Endothelial cell of umbilical vein (primary cell): ENCODE measurements at places on chromosomes 11 and 22. TPM values are rescaled to one million over a fixed set of nuclear protein-coding genes. Genes with fewer than 3 reads are reported as not detected.
A peak's percentile ranks its signal among the peaks of the same experiment; 100 is the strongest.

- H3K36me3 ChIP-seq, result no peaks in the 10 kb centered on the region
- no peak overlapping the region for H3K27ac ChIP-seq
- no peaks in the 10 kb centered on the region for H3K4me1 ChIP-seq
Measured at GRCh38 chr22:23419931-23420330, 160.2 kb downstream of the IGLL1 start.

DNA sequence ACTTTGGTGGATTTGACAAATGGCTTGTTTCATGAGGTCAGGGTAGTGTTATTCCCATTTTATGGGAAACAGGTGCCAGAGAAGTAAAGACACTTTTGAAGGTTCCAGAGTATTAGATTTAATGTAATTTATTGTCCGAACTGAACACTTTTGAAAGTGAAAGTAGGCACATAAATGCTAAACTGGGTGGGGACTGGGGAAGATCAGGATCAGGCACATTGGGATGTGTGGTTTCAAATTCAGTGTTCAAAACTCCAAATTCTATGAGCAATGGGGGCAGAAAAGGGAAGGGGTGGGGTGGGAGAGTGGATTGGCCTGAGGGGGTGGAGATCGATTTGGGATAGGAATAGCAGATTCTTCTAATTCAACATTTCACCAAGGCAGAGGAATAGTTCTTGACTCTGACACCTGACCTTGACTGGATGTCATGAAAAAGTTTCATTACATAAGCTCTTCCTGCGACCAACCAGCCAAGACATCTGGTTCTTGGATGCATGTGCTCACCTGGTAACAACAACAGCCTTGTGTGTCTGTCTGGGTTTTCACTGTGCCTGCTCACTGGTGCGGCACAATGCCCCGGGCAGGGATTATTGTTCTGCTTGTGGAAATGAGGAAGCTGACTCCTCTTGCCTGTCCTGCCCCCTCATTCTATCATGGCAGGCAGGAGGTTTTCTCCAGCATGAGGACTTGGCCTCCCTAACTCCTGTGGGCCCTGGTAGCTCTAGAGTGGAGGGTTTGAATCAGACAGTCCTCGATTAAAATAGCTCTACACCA is 10.8 kb downstream of the PPFIBP2 start:
- no peaks in the 10 kb centered on the region for H3K4me1 ChIP-seq
- no peaks in the 10 kb centered on the region for H3K36me3 ChIP-seq
- no peak overlapping the region for H3K4me3 ChIP-seq
- no peaks in the 10 kb centered on the region for H3K27me3 ChIP-seq
- no peak overlapping the region for H3K27ac ChIP-seq
- no peak for DNase-seq

GRCh38 chr22:50161508-50162390 is 8.8 kb upstream of the PANX2 start:
- no peaks in the 10 kb centered on the region for H3K4me1 ChIP-seq
- H3K4me3 ChIP-seq, result no peak overlapping the region
- H3K27ac ChIP-seq, result no peak overlapping the region
- no peaks in the 10 kb centered on the region for H3K27me3 ChIP-seq
- peaks cover 14% of the 10 kb centered on the region for H3K36me3 ChIP-seq

DNA sequence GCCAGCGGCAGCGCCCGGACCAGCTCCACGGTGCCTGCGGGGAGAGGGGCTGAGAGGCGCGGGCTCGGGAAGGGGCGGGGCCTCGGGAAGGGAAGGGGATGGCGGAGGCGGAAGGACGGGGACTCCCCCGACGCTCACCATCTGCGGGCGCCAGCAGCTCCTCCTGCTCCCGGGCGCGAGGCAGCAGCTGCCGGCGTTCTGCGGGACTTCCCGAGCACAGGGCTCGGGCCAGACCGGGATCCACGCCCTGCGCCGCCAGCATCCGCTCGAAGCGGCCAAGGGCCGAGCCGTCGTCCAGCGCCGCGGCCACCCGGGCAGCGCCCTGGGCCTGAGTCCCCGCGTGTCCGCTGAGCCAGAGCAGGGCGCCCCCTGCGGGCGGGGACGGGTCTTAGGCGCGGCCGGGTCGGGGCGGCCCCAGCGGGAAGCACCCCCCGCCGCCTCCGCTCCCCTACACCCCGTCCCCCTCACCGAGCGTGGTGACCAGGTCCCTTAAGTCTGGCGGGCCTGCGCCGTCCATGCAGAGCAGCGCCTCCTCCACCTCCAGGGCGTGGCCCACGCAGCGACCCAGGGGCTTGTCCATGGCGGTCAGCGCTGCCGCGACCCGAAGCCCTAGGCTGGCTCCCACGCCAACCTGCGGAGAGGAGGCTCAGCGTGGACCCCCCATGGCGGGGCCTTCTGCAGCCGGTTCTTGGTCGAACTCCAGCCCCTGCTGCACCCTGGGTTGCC is 873 bp upstream of the SCO2 start:
- H3K27me3 ChIP-seq, result peaks cover 8% of the 10 kb centered on the region
- peak overlapping the region; percentile 7 for H3K27ac ChIP-seq
- peaks cover 22% of the 10 kb centered on the region for H3K36me3 ChIP-seq
- H3K4me1 ChIP-seq, result peaks cover 21% of the 10 kb centered on the region

DNA sequence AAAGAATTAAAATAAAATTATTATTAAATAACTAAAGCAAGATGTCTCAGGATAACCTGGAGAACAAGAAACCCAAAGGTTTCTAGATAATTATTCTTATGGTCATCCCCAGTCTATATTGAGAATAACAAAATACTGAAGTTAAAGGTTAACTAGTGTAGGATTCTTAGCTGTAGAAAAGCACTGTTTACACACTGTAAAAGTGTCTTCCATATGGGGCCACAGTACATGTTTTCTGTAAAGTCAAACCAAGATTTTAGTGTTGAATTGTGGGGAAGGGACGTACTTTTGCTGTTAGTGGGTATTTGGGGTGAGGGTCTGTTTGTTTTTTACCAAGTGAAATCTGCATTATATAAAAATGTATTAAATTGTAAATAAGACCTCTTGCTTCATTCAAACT is 47.5 kb upstream of the SOX6 start:
- H3K4me1 ChIP-seq, result no peaks in the 10 kb centered on the region
- no peak for DNase-seq
- no peaks in the 10 kb centered on the region for H3K36me3 ChIP-seq
- no peaks in the 10 kb centered on the region for H3K27me3 ChIP-seq

- no peaks in the 10 kb centered on the region for H3K27me3 ChIP-seq
- H3K4me3 ChIP-seq, result no peak overlapping the region
- H3K4me1 ChIP-seq, result no peaks in the 10 kb centered on the region
- H3K36me3 ChIP-seq, result peaks cover 33% of the 10 kb centered on the region
- no peak overlapping the region for H3K27ac ChIP-seq
Measured at GRCh38 chr11:68764746-68765145, 13.4 kb upstream of the TESMIN start.

Gene OR8J1
- not detected in 2 replicates for total RNA-seq

Gene DAGLA
- total RNA-seq, result 3.5 and 4.7 TPM in 2 replicates

GRCh38 chr11:450809-451451 is 851 bp downstream of the PTDSS2 start:
- H3K4me1 ChIP-seq, result peaks cover 14% of the 10 kb centered on the region
- H3K27me3 ChIP-seq, result no peaks in the 10 kb centered on the region
- H3K4me3 ChIP-seq, result peak overlapping the region; percentile 37
- no peaks in the 10 kb centered on the region for H3K36me3 ChIP-seq
- peak; percentile 71 for DNase-seq

GRCh38 chr11:108128772-108129171 is 7.4 kb downstream of the ACAT1 start:
- peaks cover 4% of the 10 kb centered on the region for H3K4me1 ChIP-seq
- H3K27ac ChIP-seq, result no peak overlapping the region
- no peak overlapping the region for H3K4me3 ChIP-seq
- no peaks in the 10 kb centered on the region for H3K27me3 ChIP-seq
- no peak for DNase-seq

DNA sequence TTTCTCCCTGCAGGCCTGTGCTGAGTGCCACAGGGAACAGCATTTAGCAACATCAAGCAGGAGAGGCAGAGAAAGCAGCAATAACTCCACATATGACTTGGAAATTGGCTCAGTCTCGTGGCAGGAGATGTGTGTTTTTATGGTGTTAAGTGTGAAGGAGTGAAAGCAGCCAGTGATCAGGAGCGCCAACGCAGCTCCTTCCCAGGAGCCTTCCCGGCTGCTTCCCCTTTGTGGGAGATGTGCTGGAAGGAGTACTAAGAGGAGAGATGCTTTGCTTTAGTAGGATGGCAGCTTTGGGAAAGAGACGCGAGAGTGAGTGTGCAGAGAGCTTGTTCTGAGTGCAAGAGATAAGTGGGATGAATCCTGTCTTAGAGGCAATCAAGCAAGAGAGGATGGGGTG is 54.7 kb upstream of the KIRREL3 start:
- no peak overlapping the region for H3K27ac ChIP-seq
- no peak for DNase-seq
- H3K36me3 ChIP-seq, result no peaks in the 10 kb centered on the region
- no peak overlapping the region for H3K4me3 ChIP-seq

Gene TSKU
- 16.2 and 22.5 TPM in 2 replicates for total RNA-seq

DNA sequence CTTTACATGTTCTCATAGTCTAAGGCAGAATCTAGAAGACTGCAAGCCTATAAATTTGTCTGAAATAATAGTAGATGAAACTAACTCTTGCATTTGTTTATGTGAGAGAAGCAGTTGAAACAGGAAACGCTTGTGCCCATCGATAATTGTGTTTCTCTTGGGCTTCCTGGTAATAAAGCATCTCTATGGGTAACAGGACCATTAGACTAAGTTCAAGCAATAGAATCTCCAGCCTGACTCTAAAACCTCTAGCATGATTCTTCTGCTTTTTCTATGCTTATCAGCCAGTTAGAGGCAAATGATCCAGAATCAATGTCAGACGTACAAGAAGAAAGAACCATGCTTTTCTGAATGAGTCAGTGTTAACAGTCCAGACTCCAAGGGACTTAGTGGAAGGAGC is 1734.4 kb downstream of the LRRC4C start:
- no peaks in the 10 kb centered on the region for H3K36me3 ChIP-seq
- H3K4me1 ChIP-seq, result no peaks in the 10 kb centered on the region
- no peak overlapping the region for H3K4me3 ChIP-seq
- H3K27me3 ChIP-seq, result no peaks in the 10 kb centered on the region

Gene DDTL
- total RNA-seq, result 2.7 TPM in 1 of 2 replicates, not detected in the other

DNA sequence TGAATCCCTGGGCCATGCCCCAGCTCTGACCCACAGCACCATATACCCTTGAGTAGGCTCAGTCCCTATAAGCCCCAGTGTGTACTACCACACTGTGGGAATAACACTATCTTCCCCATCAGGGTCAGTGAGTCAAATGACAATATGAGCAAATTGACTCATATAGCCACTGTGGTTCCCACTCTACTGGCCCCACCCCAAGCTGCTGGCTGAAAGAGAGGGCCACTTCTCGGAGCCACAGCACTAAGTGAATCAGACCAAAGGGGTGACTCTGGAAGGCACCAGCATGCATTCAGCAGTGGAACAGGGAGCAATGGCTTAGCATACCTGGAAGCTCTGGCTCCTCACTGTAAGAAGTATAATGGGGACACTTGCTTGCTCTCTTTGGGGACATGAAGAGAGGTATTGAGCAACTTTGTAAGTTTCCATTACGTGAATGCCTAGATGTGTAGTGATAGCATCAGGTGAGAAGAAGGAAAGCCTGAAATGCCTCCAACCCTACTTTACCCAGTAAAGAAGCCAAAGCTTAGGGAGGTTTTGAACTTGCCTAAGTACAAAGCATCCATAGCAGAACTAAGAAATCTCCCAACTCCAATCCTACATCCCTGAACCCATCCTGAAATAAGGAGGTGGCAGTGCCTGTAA is 13.5 kb downstream of the CD59 start:
- no peak overlapping the region for H3K4me3 ChIP-seq
- peak overlapping the region; percentile 99 for H3K27ac ChIP-seq
- peak; percentile 69 for DNase-seq
- no peaks in the 10 kb centered on the region for H3K27me3 ChIP-seq
- H3K4me1 ChIP-seq, result peaks cover 60% of the 10 kb centered on the region

DNA sequence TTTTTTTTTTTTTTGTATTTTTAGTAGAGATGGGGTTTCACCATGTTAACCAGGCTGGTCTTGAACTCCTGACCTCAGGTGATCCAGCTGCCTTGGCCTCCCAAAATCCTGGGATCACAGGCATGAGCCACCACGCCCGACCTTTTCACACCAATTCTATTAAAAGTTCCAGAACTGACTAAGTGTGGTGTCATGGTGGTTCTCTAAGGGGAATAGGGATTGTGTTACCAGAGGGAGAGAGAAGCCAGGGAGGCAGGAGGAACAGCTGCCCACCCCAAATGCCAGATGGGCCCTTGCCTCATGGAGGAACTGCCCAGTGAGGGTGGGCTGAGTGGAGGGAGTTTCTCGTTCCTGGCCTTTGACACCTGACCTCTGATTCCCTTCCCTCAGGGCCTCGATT is 5.9 kb downstream of the RPS6KA4 start:
- H3K36me3 ChIP-seq, result peaks cover 29% of the 10 kb centered on the region
- H3K4me1 ChIP-seq, result no peaks in the 10 kb centered on the region
- no peaks in the 10 kb centered on the region for H3K27me3 ChIP-seq
- DNase-seq, result no peak
- no peak overlapping the region for H3K4me3 ChIP-seq
- no peak overlapping the region for H3K27ac ChIP-seq

DNA sequence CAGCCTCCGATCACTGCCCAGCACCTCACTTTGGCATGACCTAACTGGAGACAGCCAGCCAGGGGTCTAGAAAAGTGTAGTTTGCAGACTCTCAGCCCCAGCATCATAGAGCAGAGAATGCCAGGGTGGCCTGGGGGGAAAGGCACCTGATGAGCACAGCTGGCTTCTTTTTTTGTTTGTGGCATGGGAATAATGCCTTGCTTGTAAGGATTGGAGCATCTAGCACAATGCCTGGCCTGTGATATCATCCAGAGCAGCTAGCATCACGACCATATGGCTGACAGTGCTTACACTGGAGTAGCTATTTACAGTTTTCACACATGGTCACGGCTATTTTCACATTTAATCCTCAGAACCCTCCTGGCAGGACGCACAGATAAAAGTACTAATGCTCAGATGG is 594.8 kb upstream of the B3GAT1 start:
- no peak overlapping the region for H3K27ac ChIP-seq
- H3K4me1 ChIP-seq, result no peaks in the 10 kb centered on the region
- no peaks in the 10 kb centered on the region for H3K36me3 ChIP-seq
